ENCODE measurements at places on chromosomes 1 and 21.

GRCh38 chr1:4944911-4945310 lies 290.5 kb downstream of the AJAP1 start:
- DNase-seq = no peak

GRCh38 chr1:229643996-229644745 lies 18.1 kb downstream of the URB2 start:
- DNase-seq = peak; percentile 82

- DNase-seq = no peak
Measured at GRCh38 chr1:95353194-95353593, 119.2 kb downstream of the RWDD3 start.

GRCh38 chr1:86394416-86394815 lies 1.7 kb downstream of the ODF2L start:
- DNase-seq = peak; percentile 27

DNA sequence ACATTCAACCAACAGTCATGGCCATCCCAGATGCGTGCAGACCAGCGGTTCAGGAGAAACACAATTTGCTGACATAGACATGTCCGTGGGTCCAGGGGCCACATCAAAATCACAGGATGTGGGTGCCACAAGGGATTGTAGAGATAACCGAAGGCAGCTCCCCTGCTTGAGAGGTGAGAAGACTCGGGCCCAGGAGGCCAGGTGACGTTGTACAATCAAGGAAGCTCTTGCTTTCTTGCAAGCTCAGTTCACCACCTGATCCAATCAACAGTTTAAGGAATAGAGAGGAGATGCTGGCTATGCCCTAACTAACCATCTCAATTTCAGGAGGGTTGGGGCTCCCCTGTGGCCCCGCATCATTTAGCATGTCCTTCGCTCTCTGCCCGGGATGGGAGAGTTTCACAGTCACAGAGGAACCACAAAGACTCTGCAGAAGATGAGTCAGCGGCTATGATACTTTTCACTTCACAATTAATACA lies 19.5 kb downstream of the UBASH3A start:
- no peak for DNase-seq

Measured in amniotic epithelial cell (primary cell).